BJ (cell line): ENCODE measurements at places on chromosomes 12 and 14. TPM values are rescaled to one million over a fixed set of nuclear protein-coding genes. Genes with fewer than 3 reads are reported as not detected.
A peak's percentile ranks its signal among the peaks of the same experiment; 100 is the strongest.

- no peak for DNase-seq
These were observed 3.8 kb downstream of the MLH3 start for GRCh38 chr14:75047506-75047905.

Gene DHRS4L2
- 12.5 and 15.0 TPM in 2 replicates for polyA plus RNA-seq

Gene P2RX2
- polyA plus RNA-seq, result not detected in 2 replicates

DNA sequence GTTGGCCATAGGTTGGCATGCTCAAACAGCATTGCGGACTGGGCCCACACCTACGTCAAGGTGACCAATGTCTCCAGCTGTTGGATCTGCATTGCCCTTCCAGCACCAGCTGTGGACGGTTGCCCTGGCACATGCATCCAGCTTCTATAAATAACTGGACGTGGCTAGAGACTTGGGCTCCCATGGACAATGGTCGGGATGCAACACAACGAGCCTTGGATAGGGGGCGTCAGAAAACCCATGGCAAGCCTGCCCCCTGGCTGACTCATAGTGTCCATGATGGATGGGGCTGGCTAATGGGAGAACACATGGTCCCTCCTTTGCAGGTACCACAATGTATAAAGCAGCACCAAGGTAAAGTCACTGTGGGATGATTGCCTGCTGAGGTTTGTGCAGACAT, 331.6 kb upstream of the FAR2 start:
- no peak for DNase-seq

DNA sequence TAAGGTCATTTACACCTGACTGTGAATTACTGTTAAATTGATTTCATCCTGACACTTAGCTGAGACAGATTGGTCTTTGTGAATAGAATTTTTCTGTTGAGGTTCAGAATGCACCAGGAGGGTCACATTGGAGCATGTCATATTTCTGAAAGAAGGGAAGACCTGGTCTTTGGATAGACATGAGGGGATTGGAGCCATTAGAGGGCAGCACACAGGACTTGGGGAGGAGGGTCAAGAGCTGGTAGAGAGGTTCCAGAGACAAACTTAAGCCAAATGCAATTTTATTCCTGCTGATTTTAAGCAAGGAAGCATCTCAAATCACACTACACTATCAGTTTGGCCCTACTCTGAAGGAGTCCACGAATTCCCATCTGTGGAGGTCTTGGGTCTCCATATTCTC, 41.1 kb downstream of the GUCY2C start:
- no peak for DNase-seq

GRCh38 chr12:74537126-74537706, 419 bp upstream of the ATXN7L3B start:
- DNase-seq, result peak; percentile 9

GRCh38 chr12:26821212-26821701, 11.7 kb downstream of the ITPR2 start:
- no peak for DNase-seq

Gene GRIP1
- 0.63 and 0.88 TPM in 2 replicates for polyA plus RNA-seq

DNA sequence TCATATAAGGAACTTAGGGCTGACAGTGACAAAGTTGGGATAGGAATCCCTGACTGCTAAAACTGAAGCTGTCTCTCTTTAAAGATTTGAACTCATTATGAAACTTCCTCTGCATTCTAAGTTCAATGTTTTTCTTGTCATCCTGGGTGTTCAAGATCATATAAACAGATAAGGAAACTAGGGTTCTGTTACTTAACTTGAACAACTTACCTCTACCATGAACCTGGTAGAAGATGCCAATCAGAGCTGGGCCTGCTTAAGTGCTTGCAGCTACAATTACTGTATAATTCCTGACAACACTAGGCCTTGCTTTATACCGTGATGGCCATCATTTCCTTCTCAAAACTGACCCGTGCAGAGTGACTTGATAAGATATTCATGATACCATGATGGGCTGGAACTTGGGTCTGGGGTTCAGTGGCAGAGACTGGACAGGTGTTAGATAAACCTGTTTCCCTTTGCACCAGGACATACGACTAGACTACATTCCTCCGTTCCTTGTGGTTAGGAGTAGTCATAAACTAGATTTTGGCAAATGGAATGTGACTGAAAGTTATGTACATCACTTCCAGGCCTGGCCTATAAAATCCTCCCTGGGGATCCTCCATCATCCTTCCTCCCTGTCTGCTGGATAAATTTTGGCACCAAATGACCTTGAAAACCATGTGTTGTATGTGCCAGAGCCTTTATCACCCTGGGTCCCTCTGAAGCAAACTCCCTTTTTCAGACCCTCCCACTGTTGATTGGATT, 172.2 kb upstream of the PRICKLE1 start:
- no peak for DNase-seq

Gene CFAP54
- polyA plus RNA-seq, result 0.16 and 0.38 TPM in 2 replicates

GRCh38 chr14:44912041-44912869, 49.5 kb downstream of the KLHL28 start:
- DNase-seq, result no peak

GRCh38 chr12:27999521-27999920, 27.0 kb upstream of the PTHLH start:
- DNase-seq, result no peak
